Fibroblast of skin of right biceps (primary cell): ENCODE measurements at places on chromosomes 2 and 18.

DNA sequence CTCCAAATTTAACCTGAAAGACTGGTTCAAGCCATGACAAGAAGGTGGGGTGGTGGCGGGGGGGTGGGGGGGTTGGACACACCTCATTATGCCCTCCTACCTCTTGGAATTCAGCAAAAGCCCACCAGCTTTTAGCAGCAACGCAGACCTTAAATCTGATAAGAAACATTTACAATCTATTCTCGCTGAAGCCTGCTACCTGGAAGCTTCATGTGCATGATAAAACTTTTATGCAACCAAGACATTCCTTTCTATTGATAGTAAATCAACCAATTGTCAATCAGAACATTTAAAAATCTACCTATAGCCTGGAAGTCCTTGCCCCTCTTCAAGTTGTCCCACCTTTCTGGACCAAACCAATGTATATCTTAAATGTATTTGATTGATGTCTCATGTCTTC lies 113.6 kb upstream of the FAM98A start:
- DNase-seq: no peak

DNA sequence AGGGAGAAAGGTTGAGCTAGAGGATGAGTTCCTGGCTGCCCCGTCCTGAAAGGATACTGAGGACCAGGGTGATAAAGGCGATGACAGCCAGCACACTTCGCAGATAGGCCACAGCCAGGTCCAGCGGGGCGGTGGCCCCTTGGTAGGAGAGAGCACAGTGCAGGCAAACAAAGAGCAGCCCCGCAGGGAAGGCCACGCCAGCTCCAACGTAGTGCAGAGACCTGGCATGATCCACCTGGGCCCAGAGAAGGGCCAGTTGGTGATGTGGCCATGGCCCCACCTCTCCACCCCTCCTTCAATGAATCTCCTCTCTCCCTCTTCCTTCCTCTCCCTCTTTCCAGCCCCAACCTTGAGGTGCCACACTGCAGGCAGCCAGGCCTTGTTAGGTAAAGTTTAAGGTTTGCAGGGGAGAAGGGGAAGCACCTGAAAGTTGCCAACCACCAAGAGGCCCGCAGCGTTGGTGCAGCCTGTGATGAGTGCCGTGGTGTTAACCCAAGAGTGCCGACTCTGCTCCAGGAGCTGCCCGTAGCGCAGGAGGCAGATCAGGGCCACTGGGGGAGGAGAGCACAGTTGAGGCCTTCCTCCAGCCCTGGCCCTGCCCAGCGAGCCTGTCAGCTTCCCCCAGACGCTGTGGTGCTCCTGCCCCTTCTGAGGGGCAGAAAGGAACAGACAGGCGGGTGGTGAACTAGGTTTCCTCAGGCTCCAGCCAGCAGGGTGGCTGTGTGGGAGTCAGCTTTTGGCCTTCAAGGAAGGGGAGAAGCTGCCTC lies 2.8 kb downstream of the TMEM150A start:
- no peak for DNase-seq

GRCh38 chr2:182611009-182611408 lies 105.0 kb upstream of the DNAJC10 start:
- DNase-seq: no peak

- DNase-seq: no peak
Measured at GRCh38 chr2:100887713-100888495, 68.0 kb downstream of the NPAS2 start.

- no peak for DNase-seq
Measured at GRCh38 chr2:222071911-222072310, 226.9 kb downstream of the PAX3 start.

DNA sequence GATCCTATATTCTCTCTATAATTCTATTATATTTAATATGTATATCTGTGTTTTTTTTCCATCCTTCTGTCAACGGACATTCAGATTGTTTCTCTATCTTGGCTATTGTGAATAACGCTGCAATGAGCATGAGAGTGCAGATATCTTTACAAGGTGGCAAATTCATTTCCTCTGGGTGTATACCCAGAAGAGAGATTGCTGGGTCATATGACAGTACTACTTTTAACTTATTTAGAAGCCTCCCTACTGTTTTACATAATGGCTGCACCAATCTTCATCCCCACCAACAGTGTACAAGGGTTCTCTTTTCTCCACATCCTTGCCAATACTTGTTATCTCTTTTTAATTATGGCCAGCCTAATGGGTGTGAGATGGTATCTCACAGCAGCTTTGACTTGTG lies 66.5 kb downstream of the TSPYL6 start:
- no peak for DNase-seq
